ENCODE measurements at places on chromosomes 7 and 10.

GRCh38 chr10:120776442-120776841, 74.7 kb upstream of the WDR11 start:
- DNase-seq: no peak

- DNase-seq: no peak
Measured at GRCh38 chr7:29937132-29937531, 52.5 kb downstream of the SCRN1 start.

DNA sequence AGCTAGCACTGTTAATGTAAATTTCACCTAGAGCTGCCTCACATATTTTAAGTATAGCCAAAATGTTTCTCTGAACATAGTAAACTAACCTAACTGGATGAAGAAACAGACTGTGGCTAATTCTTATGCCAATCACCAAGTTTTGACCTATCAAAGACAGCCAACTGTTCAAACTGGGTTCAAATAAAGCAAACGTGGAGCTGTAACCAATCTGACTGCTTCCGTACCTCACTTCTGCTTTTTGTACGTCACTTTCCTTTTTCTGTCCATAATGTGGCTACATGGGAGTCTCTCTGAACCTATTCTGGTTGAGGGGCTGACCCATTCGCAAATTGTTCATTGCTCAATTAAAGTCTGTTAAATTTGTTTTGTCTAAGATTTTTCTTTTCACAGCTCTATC, 66.3 kb upstream of the ETV1 start:
- DNase-seq: no peak

DNA sequence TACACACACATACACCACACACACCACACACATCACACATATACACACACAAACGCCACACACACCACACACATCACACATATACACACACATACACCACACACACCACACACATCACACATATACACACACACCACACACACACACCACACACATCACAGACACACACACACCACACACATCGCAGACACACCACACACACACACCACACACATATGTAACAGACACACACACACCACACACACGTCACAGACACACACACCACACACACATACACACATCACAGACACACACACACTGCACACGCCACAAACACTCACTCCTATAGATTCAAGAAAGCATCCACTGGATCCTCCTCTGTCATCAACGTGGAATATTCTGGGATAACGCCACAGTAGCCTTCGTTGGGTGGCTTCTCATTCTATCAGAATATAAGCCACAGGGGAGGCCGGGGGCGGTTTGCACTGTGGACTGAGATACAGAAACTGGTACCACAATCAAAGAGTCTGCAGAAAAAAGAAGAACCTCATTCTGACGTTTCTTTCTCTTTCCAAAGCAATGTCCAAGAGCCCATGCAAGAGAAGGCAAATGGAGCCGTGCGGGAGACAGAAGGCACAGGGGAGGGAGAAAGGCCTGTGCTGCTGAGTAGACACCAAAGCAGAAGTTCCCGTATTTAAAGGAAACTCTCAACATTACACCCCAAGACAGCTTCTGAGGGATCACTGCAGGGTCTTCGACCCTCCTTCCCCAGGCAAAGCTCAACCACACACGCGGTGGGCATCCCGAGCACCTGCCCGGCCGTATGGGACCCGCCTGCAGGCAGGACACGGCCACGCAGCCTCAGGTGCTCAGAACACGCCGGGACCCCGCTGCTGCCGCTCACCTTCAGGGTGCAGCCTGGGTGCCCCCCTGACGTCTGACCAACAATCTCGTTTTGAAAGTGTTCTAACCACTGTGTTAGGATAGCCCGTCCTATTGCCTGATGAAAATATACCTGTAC, 321.2 kb downstream of the DNAJB6 start:
- DNase-seq: no peak

DNA sequence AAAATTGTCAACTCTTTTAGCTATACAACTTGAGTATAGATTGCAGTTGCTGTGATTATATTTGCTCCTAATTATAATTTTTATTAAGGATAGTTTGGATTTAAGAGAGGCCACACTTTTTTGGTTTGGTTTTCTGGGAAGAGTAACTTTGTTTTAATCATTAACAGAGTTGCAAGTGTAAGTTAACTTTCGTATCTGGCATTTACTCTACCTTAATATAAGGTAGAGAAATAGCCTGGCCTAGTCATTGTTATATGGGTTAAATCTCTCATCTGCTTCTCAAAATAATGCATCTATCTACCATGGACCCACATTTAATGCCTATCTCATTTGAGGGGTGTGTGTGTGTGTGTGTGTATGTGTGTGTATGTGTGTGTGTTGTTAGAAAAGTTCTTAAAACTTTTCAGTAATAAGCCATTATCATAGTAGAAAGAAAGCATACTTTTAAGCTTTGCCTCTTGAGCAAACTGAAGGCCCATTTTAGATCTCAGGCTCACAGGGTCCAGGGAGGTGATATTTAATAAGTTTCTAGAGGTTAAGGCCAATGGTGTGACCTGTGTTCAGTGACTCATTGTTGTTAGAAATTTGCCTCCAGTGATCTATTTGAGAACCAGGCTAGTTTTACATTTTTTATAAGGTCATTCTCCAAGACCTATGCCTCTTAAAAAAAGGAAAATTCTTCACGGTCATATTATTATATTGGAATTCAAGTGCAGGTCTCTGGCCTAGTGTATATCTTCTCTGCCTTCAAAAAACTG, 10.9 kb upstream of the TEX47 start:
- DNase-seq: no peak

All from NCI-H1694 (cell line).